ENCODE measurements at places on chromosomes 1 and 21. TPM values are rescaled to one million over a fixed set of nuclear protein-coding genes. Genes with fewer than 3 reads are reported as not detected.

Gene GSTM1
- 23.8 TPM for total RNA-seq

Gene TNFRSF25
- total RNA-seq, result 21.4 TPM

Gene CD1B
- 1.2 TPM for total RNA-seq

Gene SH2D2A
- total RNA-seq, result 0.48 TPM

Gene CDC42
- 412 TPM for total RNA-seq

Gene DNALI1
- total RNA-seq, result 2.9 TPM

Data from umbilical cord (tissue), 2 donors.